Ovary (tissue), 10 donors: ENCODE measurements at places on chromosomes 11 and 22. TPM values are rescaled to one million over a fixed set of nuclear protein-coding genes. Genes with fewer than 3 reads are reported as not detected.

- H3K36me3 ChIP-seq: no peaks in the 10 kb centered on the region
- H3K4me1 ChIP-seq: peaks cover 7% of the 10 kb centered on the region
- H3K4me3 ChIP-seq: no peak overlapping the region
- H3K27me3 ChIP-seq: no peaks in the 10 kb centered on the region
Measured at GRCh38 chr11:45025716-45026492, 75.2 kb upstream of the TP53I11 start.

DNA sequence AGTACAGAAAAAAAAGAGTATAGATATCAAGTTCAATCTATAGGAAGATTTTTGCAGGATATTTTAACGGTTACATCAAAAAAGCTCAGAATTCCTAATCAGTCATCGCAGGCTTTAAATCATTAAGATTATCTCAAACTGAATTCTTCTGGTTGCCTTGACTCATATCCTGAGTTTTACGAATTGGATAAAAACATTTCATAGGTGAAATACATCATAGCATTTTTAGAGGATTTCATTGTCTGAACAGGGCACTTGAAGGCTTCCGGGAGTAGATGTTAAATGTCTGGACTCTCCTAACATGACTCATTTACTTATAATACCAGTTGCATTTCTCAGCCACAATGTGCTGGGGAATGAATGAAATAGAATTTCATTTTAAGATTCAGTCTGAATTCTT is 2216.6 kb upstream of the RAG2 start:
- DNase-seq: no peak
- H3K27ac ChIP-seq: no peak overlapping the region
- H3K4me1 ChIP-seq: no peaks in the 10 kb centered on the region
- no peaks in the 10 kb centered on the region for H3K27me3 ChIP-seq
- no peak overlapping the region for H3K4me3 ChIP-seq

DNA sequence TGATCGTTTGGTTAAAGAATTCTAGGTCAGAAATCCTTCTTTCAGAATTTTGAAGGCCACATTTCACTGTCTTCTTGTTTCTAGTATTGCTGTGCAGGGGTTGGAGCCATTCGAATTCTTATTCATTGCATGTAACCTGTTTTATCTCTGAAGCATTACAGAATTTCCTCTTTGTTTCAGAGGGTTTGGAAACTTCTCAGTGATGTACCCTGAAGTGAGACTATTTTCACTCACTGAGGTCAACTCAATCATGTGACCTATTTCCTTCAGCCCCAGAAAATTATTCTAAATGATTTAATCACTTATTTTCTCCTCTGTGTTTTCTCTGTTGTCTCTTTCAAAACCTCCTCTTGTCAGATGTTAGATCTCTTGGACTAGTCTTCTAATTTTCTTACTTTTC is 147.8 kb downstream of the ENTHD1 start:
- H3K4me1 ChIP-seq: no peaks in the 10 kb centered on the region
- no peaks in the 10 kb centered on the region for H3K27me3 ChIP-seq
- H3K27ac ChIP-seq: no peak overlapping the region
- no peak overlapping the region for H3K4me3 ChIP-seq
- DNase-seq: no peak

- no peaks in the 10 kb centered on the region for H3K36me3 ChIP-seq
- no peak overlapping the region for H3K27ac ChIP-seq
- no peaks in the 10 kb centered on the region for H3K4me1 ChIP-seq
- DNase-seq: no peak
- H3K4me3 ChIP-seq: no peak overlapping the region
- H3K27me3 ChIP-seq: no peaks in the 10 kb centered on the region
Measured at GRCh38 chr11:29962243-29962642, 54.6 kb downstream of the KCNA4 start.

- H3K4me1 ChIP-seq: peaks cover 7% of the 10 kb centered on the region
- no peaks in the 10 kb centered on the region for H3K36me3 ChIP-seq
- H3K27ac ChIP-seq: peak overlapping the region; percentile 63
- peak; percentile 88 for DNase-seq
Measured at GRCh38 chr11:67464411-67465188, 4.5 kb downstream of the TMEM134 start.

GRCh38 chr22:40009951-40010671 is 15.4 kb downstream of the FAM83F start:
- DNase-seq: no peak
- no peak overlapping the region for H3K27ac ChIP-seq
- no peaks in the 10 kb centered on the region for H3K27me3 ChIP-seq

GRCh38 chr11:119964136-119965025 is 173.5 kb downstream of the TRIM29 start:
- no peaks in the 10 kb centered on the region for H3K4me1 ChIP-seq
- no peaks in the 10 kb centered on the region for H3K27me3 ChIP-seq
- no peaks in the 10 kb centered on the region for H3K36me3 ChIP-seq
- no peak overlapping the region for H3K27ac ChIP-seq
- H3K4me3 ChIP-seq: no peak overlapping the region
- no peak for DNase-seq

- H3K27ac ChIP-seq: no peak overlapping the region
- H3K36me3 ChIP-seq: no peaks in the 10 kb centered on the region
- DNase-seq: no peak
- no peak overlapping the region for H3K4me3 ChIP-seq
- no peaks in the 10 kb centered on the region for H3K4me1 ChIP-seq
Measured at GRCh38 chr11:7667460-7667859, 5.8 kb downstream of the CYB5R2 start.

GRCh38 chr11:115919341-115920091 is 415.3 kb upstream of the CADM1 start:
- no peaks in the 10 kb centered on the region for H3K4me1 ChIP-seq
- no peak overlapping the region for H3K4me3 ChIP-seq
- no peaks in the 10 kb centered on the region for H3K27me3 ChIP-seq
- no peak for DNase-seq
- H3K36me3 ChIP-seq: no peaks in the 10 kb centered on the region
- H3K27ac ChIP-seq: no peak overlapping the region

DNA sequence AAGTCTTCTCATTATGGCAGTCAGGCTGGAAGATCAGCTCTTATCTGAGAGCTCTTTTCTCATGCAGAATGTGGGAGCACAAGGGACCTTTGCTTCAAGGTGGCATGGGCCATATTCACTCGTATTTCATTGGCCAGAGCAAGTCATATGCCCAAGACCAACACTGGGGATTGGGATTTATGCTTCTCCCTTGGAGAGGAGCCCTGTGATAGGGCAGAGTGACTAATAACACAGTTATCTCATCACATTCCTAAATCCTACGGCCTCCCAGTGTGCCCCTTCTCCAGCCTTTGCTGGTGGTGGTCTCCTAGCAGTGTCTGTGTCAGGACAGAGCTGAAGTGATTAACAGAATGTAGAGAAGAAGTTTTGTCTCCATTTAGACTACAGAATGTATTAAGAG is 48.6 kb downstream of the SYT9 start:
- no peaks in the 10 kb centered on the region for H3K36me3 ChIP-seq
- no peak for DNase-seq
- no peaks in the 10 kb centered on the region for H3K27me3 ChIP-seq
- no peak overlapping the region for H3K4me3 ChIP-seq
- H3K4me1 ChIP-seq: no peaks in the 10 kb centered on the region

GRCh38 chr11:134589129-134589528 is 177.1 kb upstream of the B3GAT1 start:
- no peaks in the 10 kb centered on the region for H3K27me3 ChIP-seq
- no peak overlapping the region for H3K4me3 ChIP-seq
- H3K36me3 ChIP-seq: no peaks in the 10 kb centered on the region
- H3K27ac ChIP-seq: no peak overlapping the region
- no peaks in the 10 kb centered on the region for H3K4me1 ChIP-seq
- no peak for DNase-seq

- no peaks in the 10 kb centered on the region for H3K27me3 ChIP-seq
- H3K36me3 ChIP-seq: no peaks in the 10 kb centered on the region
- H3K27ac ChIP-seq: no peak overlapping the region
- no peaks in the 10 kb centered on the region for H3K4me1 ChIP-seq
- H3K4me3 ChIP-seq: no peak overlapping the region
Measured at GRCh38 chr11:83720675-83721074, 434.5 kb upstream of the CCDC90B start.

GRCh38 chr22:44366372-44367300 is 53.9 kb upstream of the SHISAL1 start:
- DNase-seq: peak; percentile 29
- H3K4me1 ChIP-seq: peaks cover 8% of the 10 kb centered on the region
- H3K4me3 ChIP-seq: no peak overlapping the region
- H3K27me3 ChIP-seq: no peaks in the 10 kb centered on the region
- no peak overlapping the region for H3K27ac ChIP-seq

DNA sequence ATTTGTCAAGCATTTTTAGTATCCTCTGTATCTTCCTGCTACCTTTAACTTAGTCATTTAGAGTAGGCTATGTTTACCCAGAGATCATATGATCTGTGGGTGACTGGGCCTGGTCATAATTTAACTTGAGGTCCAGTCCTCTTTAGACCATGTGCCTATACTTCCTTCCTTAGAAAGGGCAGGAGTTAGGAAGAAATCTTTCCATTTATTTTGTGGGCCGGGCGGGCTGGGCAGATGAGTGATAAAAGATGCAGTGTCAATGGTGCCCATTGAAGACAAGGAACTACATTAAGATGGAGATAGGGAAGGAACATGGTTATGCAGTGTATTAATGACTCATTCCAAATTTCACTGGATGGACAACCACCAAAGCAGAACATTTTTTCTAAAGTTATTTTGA is 30.9 kb upstream of the PDE3B start:
- H3K4me3 ChIP-seq: no peak overlapping the region
- DNase-seq: no peak
- no peaks in the 10 kb centered on the region for H3K27me3 ChIP-seq
- H3K27ac ChIP-seq: no peak overlapping the region
- no peaks in the 10 kb centered on the region for H3K4me1 ChIP-seq
- no peaks in the 10 kb centered on the region for H3K36me3 ChIP-seq

The VSTM5 gene
- polyA plus RNA-seq: 0.45 TPM

The MTMR2 gene
- 14.1 TPM for polyA plus RNA-seq

The PHETA2 gene
- polyA plus RNA-seq: 8.5 TPM

The OR56A1 gene
- polyA plus RNA-seq: not detected

The CDON gene
- 42.7 TPM for polyA plus RNA-seq
